ENCODE measurements at places on chromosomes 7 and 10. TPM values are rescaled to one million over a fixed set of nuclear protein-coding genes. Genes with fewer than 3 reads are reported as not detected.

DNA sequence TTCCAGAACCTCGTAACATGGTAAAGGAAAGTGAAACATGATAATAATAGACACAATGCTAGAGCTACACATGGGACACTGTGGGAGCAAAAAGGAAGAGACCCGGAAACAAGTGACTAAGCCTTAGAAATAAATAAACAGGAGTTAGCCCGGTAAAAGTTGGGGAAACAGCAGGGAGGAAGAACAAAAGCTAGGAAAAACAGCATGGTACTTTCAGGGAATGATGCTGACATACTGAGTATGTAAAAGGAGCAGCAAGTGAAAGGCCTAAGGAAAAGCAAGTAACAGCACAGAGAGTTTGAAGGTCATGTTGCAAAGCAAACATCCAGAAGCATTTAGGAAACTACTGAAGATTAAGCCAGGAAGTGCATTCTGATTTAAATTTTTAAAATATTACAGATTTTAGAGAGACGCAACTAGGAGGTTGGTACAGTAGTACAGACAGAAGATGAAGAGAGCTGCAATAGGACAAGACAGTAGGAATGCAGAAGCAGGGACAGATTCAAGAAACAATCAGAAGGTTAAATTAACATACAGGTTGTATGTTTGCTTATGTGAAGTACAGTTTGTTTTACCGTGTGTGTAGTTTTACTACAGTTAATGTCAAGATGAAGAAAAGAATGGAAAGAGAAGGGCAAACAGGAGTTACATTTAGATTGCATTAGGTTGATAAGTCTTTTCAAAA is 63.7 kb downstream of the ARHGAP12 start:
- no peak for DNase-seq

- DNase-seq = no peak
These were observed 684.8 kb upstream of the PCDH15 start for GRCh38 chr10:55485827-55486226.

DNA sequence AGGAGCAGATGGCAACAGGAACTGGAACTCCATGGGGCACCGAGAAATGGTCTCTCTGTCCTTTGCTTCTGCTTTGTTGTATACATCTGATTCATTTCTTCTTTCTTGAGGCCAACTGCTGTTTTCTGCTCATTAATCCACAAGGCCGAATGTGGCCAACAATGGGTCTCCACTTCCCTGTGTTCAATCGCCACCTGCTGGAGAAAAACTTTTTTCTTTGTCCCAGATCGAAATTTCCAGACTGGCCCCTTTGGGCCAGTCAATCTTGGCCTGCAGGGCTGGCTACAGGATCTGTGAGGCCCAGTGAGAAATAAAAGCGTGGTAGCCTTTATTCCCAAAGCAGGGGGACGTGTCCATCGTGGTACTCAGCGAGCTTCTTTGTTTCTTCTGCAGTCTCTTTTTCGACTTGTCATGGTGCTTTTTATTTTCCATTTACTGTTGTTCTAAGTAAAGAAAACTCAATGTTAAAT is 58.8 kb downstream of the PARP12 start:
- DNase-seq = peak; percentile 38

DNA sequence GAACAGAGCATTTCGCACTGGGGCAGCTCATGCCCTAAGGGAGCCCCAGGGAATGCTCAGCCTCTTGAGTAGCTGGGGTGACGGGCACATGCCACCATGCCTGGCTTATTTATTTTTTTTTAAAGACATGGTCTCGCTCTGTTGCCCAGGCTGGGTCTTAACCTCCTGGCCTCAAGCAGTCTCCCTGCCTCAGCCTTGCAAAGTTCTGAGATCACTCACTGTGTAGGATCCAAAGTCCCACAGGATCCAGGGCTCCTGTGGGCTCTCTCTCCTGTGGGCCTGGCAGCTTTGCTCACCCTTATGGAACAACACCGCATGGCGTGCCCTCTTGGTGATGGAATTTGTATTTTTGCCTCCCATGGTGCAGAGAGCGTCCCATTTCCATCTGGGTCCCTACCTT is 34.0 kb downstream of the TMEM120A start:
- DNase-seq = no peak

GRCh38 chr10:81847675-81848074 is 27.3 kb upstream of the NRG3 start:
- DNase-seq = no peak

GRCh38 chr7:19958309-19958896 is 185.0 kb upstream of the TMEM196 start:
- no peak for DNase-seq

Gene CALCR
- total RNA-seq = 0.17 TPM
